HCT116 (cell line): ENCODE measurements at places on chromosomes 6 and 20. TPM values are rescaled to one million over a fixed set of nuclear protein-coding genes. Genes with fewer than 3 reads are reported as not detected.

GRCh38 chr6:6994796-6995195 lies 113.0 kb upstream of the RREB1 start:
- H3K27me3 ChIP-seq: no peaks in the 10 kb centered on the region
- no peaks in the 10 kb centered on the region for H3K36me3 ChIP-seq
- no peak overlapping the region for H3K4me3 ChIP-seq
- H3K27ac ChIP-seq: no peak overlapping the region
- no peak for DNase-seq
- H3K4me1 ChIP-seq: no peaks in the 10 kb centered on the region

MATN4 gene
- total RNA-seq: 0.64 TPM

FRMD1 gene
- total RNA-seq: not detected

TAGAP gene
- total RNA-seq: 0.30 TPM

GRCh38 chr6:31308845-31309175 lies 36.9 kb upstream of the HLA-C start:
- H3K36me3 ChIP-seq: no peaks in the 10 kb centered on the region
- no peak overlapping the region for H3K4me3 ChIP-seq
- no peaks in the 10 kb centered on the region for H3K27me3 ChIP-seq
- DNase-seq: no peak
- no peaks in the 10 kb centered on the region for H3K4me1 ChIP-seq

GRCh38 chr20:58923117-58923712 lies 57.8 kb upstream of the NELFCD start:
- H3K4me1 ChIP-seq: no peaks in the 10 kb centered on the region
- H3K4me3 ChIP-seq: no peak overlapping the region
- DNase-seq: no peak
- H3K27me3 ChIP-seq: no peaks in the 10 kb centered on the region

DNA sequence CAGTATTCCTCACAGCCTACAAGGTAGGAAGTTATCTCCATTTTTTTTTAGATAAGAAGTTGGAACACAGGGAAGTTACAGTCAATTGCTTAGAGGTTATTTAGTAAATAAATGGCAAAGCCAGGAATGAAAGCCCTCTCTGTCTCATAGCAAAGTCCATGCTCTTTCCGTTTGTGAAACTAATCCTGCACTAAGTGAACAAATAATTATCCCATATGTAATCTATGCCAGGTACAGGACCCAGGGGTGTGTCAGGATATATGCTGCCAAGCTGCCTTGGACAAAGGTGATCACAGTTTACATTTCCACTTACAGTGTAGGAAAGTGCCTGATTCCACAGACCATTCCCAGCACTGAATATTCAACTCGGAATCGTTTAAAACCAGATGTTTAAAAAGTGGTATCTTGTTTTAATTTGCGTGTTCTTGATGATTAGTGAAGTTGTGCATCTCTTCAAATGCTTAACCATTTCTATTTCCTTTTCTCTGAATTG lies 13.6 kb upstream of the GMDS start:
- no peak overlapping the region for H3K27ac ChIP-seq
- no peak for DNase-seq
- no peaks in the 10 kb centered on the region for H3K36me3 ChIP-seq
- no peaks in the 10 kb centered on the region for H3K27me3 ChIP-seq
- H3K4me3 ChIP-seq: no peak overlapping the region
- H3K4me1 ChIP-seq: no peaks in the 10 kb centered on the region

- H3K27ac ChIP-seq: no peak overlapping the region
- H3K4me3 ChIP-seq: no peak overlapping the region
- DNase-seq: no peak
- no peaks in the 10 kb centered on the region for H3K27me3 ChIP-seq
- peaks cover 2% of the 10 kb centered on the region; the same call in 1 of the 2 replicates for H3K36me3 ChIP-seq
These were observed 72.4 kb upstream of the SYNJ2 start for GRCh38 chr6:157909282-157909664.

WFDC10B gene
- total RNA-seq: not detected

GFOD1 gene
- total RNA-seq: 3.8 TPM

DNA sequence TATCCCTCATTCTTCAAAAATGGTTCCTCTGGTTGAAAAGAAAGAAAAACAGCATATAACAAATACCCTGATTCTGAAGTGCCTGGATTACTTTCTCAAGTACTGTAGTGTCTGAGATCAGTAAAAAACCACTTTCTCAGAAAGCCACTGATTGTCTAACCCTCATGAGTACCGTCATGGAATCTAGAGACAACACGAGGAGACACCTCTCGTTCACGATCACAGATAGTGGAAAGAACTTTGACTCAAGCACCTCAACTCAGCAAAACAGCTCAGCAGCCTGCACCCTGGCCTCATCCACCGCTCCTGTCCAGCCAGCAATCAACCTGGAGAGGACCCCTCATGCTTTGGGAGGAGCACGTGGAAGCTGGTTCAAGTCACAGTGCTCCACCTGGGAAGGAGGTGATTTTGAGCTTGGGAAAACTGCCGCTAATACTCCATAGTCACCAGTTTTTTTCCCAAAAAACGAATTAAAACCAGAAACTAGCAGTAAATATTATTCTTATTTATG lies 1.0 kb downstream of the SCML4 start:
- no peak for DNase-seq
- peaks cover 19% of the 10 kb centered on the region; the same call in 1 of the 2 replicates for H3K27me3 ChIP-seq
- H3K4me3 ChIP-seq: no peak overlapping the region
- no peaks in the 10 kb centered on the region for H3K36me3 ChIP-seq

DNA sequence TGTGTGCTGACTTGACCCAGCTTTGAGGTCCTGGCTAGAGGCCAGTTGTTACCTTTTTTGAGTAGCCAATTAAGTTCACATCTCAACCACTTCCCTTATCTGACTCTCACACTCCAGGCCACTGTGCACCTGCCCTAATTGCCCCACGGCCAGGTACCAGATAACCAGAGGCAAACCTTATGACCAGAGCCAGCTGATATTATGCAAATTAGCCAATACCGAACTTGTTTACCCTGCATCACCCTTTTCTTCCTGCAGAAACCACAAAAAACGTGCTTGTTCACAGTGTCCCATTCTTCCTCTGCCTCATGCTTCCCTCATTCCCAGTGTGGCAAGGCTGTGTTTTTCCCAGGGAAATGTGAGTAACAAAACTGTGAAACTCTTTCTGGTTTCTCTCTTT lies 89.3 kb downstream of the HTR1B start:
- no peaks in the 10 kb centered on the region for H3K36me3 ChIP-seq
- DNase-seq: no peak
- H3K4me1 ChIP-seq: 0 out of 2 replicates have a peak, but pooled peaks cover 3% of the 10 kb centered on the region

DNA sequence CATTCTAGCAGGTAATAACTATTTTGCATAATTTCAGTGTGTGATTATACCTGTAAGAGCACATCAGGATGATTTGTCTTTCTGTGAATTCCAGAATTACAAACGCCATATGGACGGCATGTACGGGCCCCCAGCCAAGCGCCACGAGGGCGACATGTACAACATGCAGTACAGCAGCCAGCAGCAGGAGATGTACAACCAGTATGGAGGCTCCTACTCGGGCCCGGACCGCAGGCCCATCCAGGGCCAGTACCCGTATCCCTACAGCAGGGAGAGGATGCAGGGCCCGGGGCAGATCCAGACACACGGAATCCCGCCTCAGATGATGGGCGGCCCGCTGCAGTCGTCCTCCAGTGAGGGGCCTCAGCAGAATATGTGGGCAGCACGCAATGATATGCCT lies 122.7 kb downstream of the TMEM242 start:
- no peaks in the 10 kb centered on the region for H3K27me3 ChIP-seq
- no peak overlapping the region for H3K27ac ChIP-seq
- no peak for DNase-seq

TRIM40 gene
- not detected for total RNA-seq

DNA sequence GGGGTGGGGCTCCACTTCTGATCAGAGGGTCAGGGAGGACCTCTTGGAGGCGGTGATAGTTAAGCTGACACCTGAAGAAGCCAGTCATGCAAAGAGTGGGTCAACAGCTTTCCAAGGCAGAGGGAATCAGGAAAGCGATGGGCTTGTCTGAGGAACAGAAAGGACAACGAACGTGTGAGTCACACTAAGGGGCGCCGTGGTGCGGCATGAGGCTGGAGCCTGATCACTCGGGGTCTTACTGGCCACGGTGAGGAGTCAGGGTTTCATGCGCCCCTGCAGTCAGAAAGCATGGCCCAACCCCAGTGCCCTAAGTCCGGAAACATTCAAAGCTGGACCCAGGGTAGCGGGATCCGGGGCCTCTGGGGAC lies 50.6 kb upstream of the SLC32A1 start:
- no peak overlapping the region for H3K27ac ChIP-seq
- H3K4me3 ChIP-seq: no peak overlapping the region
- H3K36me3 ChIP-seq: no peaks in the 10 kb centered on the region
- H3K27me3 ChIP-seq: peaks cover 22% of the 10 kb centered on the region; the same call in 1 of the 2 replicates
- H3K4me1 ChIP-seq: no peaks in the 10 kb centered on the region

SSTR4 gene
- total RNA-seq: not detected

GRCh38 chr6:89010825-89011224 lies 47.4 kb upstream of the RNGTT start:
- no peak overlapping the region for H3K27ac ChIP-seq
- H3K36me3 ChIP-seq: no peaks in the 10 kb centered on the region
- DNase-seq: no peak
- no peaks in the 10 kb centered on the region for H3K4me1 ChIP-seq
- no peaks in the 10 kb centered on the region for H3K27me3 ChIP-seq
- H3K4me3 ChIP-seq: no peak overlapping the region

DNA sequence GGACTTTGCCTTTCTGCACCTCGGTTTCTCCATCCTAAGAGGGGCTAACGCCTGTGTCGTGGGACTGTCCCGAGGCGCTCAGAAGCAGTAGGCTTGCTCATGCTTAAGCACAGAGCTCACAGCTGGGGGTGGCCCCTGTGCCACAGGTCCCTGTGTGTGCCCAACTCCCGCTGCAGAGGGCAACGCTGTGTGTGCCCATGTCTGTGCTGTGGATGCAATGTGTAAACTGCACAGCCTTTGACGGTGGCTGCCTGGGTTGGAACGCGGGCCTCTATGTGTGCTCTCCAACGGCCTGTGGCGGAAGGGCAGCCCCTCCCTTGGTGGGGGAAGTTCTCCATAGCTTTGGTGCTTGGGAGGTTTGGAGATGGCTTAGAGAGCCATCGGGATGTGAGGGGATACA lies 10.7 kb upstream of the GATA5 start:
- no peak overlapping the region for H3K27ac ChIP-seq
- no peak for DNase-seq
- no peaks in the 10 kb centered on the region for H3K27me3 ChIP-seq
- H3K36me3 ChIP-seq: no peaks in the 10 kb centered on the region
- no peak overlapping the region for H3K4me3 ChIP-seq

GRCh38 chr6:17096652-17097051 lies 5.2 kb upstream of the STMND1 start:
- H3K4me1 ChIP-seq: peaks cover 2% of the 10 kb centered on the region; the same call in 1 of the 2 replicates
- H3K36me3 ChIP-seq: no peaks in the 10 kb centered on the region
- H3K27ac ChIP-seq: no peak overlapping the region
- DNase-seq: no peak
- H3K4me3 ChIP-seq: no peak overlapping the region

DNA sequence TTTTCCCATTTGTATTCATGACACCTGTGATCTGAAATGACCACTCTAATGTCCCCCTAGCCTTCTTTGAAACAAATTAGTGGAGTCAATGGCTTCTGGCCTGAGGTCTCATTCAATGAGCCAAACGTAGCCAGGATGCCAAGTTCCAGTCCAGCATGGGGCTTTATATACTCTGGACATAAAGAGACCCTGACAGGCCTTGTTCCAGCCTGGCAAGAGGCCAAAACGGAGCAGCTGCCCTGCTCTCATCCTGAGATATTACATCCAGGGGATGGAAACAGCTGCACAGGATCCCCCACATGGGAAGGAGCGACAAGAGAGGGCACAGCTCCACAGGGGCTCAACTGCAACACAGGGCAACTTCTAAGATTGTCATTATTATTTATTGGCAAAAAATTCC lies 437.8 kb downstream of the CDH26 start:
- no peaks in the 10 kb centered on the region for H3K27me3 ChIP-seq
- no peak overlapping the region for H3K27ac ChIP-seq
- H3K4me1 ChIP-seq: no peaks in the 10 kb centered on the region
- no peak overlapping the region for H3K4me3 ChIP-seq

- DNase-seq: no peak
- H3K36me3 ChIP-seq: no peaks in the 10 kb centered on the region
- no peaks in the 10 kb centered on the region for H3K27me3 ChIP-seq
These were observed 306.5 kb upstream of the RUNX2 start for GRCh38 chr6:45021676-45022075.

DNA sequence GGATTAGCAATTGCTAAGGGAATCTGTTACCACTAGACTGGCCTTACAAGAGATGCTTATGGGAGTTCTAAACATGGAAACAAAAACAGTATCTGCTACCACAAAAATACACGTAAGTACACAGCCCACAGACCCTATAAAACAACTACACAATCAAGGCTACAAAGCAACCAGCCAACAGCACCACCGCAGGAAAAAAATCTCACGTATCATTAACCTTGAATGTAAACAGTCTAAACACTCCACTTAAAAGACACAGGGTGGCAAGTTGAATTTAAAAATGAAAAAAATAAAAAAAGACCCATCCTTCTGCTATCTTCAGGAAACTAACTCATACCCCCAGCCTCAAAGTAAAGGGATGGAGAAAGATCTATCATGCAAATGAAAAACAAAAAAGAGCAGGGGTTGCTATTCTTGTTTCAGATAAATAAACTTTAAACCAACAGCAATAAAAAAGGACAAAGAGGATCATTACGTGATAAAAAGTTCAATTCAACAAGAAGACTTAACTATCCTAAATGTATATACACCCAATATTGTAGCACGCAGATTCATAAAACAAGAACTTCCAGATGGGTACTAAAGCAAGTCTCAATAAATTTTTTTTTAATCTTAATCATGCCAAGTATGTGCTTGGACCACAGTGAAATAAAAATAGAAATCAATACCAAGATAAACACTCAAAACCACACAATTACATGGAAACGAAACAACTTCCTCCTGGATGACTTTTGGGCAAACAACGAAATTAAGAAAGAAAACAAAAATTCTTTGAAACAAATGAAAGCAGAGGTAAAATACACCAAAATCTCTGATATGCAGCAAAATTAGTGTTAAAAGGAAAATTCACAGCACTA lies 52.3 kb downstream of the RNGTT start:
- no peaks in the 10 kb centered on the region; the same call in 1 of the 2 replicates for H3K4me1 ChIP-seq
- H3K4me3 ChIP-seq: no peak overlapping the region
- no peaks in the 10 kb centered on the region for H3K27me3 ChIP-seq

- H3K4me3 ChIP-seq: no peak overlapping the region
- peaks cover 4% of the 10 kb centered on the region; the same call in 1 of the 2 replicates for H3K4me1 ChIP-seq
- H3K27ac ChIP-seq: no peak overlapping the region
- no peaks in the 10 kb centered on the region for H3K36me3 ChIP-seq
- DNase-seq: no peak
- H3K27me3 ChIP-seq: no peaks in the 10 kb centered on the region
These were observed 102.6 kb downstream of the KIF13A start for GRCh38 chr6:17884498-17885478.

DNA sequence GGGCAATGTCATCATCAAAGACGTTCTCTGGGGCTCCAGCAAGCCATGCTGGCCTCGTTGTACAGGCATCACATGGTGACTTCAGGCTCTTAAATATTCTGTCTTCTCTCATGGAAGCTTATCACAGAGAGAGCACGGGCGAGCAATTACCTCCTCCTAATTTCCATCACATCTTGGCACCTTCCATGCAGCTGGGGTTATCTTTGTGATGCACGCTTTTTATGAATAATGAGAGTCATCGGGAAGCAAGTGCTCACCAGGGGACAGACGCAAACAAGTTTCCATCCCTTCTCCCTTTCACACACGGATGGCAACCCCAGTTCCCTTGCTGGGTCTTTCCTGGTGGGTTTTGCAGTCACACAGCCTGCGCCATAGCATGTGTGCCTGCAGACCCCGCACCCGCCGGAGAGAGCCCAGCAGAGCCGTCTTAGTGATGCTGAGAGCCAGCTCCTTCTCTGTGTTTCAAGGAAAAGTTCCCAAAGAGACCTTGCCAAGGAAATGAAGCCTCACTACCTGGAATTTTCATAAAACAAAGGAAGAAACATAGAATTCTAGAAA lies 116.3 kb upstream of the AFDN start:
- H3K4me3 ChIP-seq: no peak overlapping the region
- no peak for DNase-seq
- H3K36me3 ChIP-seq: no peaks in the 10 kb centered on the region
- peaks cover 20% of the 10 kb centered on the region; the same call in 1 of the 2 replicates for H3K27me3 ChIP-seq
